Body of pancreas (tissue), 4 donors: ENCODE measurements at places on chromosomes 5 and 9. TPM values are rescaled to one million over a fixed set of nuclear protein-coding genes. Genes with fewer than 3 reads are reported as not detected.

Gene PCDHB12
- total RNA-seq, result 3.4 TPM

Gene C1QTNF2
- total RNA-seq, result 0.26 TPM

Gene PCDHGA12
- 5.3 TPM for total RNA-seq

Gene SFXN1
- total RNA-seq, result 29.3 TPM

Gene FABP6
- not detected for total RNA-seq

Gene IL3
- total RNA-seq, result not detected

Gene FRMD3
- 4.6 TPM for total RNA-seq

Gene SLC23A1
- 0.78 TPM for total RNA-seq

Gene PCDHGC5
- 3.1 TPM for total RNA-seq

Gene KCNV2
- not detected for total RNA-seq
